ENCODE measurements at places on chromosomes 2 and 18.

DNA sequence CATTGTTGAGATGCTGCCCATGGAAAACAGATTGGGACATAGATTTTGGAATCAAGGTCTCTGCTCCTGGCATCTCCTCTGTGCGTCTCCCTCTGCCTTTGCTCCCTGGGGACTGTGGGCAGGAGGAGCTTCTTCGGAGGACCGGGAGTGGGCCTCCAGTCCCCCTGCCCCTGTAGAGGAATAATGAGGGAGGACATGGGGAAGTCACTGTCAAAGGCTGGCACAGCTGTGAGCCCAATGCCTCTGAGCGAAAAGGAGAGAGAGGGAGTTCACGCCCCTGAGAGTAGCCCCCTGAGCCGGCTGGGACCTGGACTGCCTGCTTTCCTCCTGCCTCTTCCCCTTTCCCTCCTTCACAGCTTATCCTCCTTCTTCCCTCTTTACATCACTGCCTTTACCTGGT lies 195.0 kb downstream of the LOXHD1 start:
- DNase-seq, result no peak

DNA sequence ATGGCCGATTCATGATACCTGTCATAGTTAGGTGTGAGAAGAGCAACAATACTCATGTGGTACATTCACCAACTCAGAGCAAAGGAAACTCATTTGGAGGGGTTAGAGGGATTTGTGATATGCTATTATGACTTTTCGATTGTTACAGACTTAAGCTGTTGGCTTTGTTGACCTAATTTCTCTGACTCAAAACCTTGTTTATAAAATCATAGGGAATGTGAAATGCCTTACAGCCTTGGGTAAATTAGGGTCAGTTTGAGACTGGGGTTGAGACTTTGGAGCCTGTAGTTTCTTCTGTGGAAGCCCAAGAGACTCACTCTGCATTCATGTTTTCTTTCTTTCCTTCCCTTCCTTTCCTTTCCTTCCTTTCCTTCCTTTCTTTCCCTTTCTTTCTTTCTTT lies 261.9 kb downstream of the LRRTM1 start:
- no peak for DNase-seq

- DNase-seq, result no peak
Measured at GRCh38 chr2:219183151-219183772, 5.2 kb downstream of the RETREG2 start.

GRCh38 chr2:124609667-124610066 lies 584.6 kb downstream of the CNTNAP5 start:
- DNase-seq, result no peak

DNA sequence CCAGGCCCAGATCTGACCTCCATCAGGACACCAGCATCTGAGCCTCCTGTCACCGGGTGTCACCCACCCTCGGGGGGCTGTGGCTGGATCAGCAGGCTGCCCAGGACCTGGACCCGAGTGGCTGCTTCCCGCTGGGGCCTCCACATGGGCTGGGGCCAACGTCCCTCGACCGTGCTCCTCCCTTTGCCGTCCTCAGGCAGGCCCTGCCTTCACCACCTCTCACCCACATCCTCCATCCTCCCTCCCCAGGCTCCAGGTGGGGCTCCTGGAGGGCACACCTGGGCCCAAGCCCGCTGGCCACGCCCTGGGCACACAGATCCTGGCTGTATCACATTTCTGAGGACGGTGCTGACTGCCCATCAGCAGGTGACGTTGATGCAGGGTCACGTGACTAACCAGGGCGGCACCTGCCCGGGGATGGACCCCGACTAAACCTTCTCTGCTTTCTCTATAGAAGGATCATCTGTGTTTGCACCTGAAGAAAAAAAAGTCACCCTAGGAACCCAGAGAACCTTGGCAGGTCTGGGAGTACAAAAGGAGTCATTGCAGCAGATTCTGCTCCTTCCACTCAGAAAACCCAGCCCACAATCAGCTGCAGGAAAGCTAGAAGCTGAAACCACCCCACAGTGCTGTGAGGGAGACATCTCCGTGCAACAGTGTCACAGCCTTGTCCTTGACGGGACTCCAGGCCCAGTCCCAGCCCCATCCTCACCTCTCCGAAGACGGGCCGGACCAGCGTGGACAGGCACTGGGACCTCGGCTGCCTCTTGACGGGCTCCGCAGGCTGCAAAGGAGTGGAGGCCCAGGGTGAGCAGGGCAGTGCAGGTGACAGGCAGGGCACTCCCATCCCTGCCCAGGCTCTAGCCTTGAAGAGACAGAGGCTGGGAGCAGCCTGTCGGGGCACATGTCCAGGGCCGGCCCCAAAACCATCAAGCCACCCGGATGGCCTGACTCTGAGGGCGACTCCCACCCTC lies 11.2 kb downstream of the STK25 start:
- no peak for DNase-seq

GRCh38 chr2:28507796-28508764 lies 12.2 kb downstream of the PLB1 start:
- DNase-seq, result no peak

DNA sequence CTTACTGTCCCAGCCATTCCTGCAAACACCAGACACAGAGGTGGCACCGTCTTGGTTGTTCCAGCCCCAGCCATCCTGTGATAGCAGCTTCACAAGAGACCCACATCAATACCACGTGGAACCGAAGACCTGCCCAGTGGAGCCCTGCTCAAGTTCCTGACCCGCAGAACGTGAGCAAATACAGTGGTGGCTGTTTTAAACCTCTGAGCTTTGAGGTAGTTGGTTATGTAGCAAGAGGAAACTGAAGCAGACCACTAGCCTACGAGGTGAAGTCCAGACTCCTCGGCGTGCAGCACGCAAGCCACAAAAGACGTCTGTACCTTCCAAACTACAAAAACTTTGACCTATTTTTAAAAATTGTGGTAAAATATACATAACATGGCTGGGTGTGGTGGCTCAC lies 96.1 kb upstream of the ODC1 start:
- DNase-seq, result no peak

GRCh38 chr2:112959109-112959812 lies 18.5 kb upstream of the IL36G start:
- no peak for DNase-seq

- DNase-seq, result no peak
Measured at GRCh38 chr2:187638840-187639239, 84.6 kb upstream of the TFPI start.

DNA sequence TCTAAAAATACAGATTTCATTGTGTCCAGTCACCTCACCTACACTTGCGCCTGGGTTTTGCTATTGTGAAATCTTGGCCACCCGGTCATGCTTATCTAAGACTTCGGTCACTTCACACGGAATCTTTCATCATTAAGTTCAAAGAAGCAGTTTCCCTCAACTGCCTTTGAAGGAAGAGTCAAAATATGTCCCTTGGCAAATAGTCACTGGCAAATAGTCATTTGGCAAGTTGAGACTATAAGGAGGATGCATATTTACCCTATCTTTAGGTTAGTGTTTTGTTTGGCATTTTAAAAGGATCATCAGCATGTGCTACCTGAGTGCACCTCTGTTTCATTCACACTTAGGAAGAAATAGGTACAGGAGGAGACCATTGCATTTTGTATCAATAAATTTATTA lies 95.9 kb downstream of the FEZ2 start:
- no peak for DNase-seq

DNA sequence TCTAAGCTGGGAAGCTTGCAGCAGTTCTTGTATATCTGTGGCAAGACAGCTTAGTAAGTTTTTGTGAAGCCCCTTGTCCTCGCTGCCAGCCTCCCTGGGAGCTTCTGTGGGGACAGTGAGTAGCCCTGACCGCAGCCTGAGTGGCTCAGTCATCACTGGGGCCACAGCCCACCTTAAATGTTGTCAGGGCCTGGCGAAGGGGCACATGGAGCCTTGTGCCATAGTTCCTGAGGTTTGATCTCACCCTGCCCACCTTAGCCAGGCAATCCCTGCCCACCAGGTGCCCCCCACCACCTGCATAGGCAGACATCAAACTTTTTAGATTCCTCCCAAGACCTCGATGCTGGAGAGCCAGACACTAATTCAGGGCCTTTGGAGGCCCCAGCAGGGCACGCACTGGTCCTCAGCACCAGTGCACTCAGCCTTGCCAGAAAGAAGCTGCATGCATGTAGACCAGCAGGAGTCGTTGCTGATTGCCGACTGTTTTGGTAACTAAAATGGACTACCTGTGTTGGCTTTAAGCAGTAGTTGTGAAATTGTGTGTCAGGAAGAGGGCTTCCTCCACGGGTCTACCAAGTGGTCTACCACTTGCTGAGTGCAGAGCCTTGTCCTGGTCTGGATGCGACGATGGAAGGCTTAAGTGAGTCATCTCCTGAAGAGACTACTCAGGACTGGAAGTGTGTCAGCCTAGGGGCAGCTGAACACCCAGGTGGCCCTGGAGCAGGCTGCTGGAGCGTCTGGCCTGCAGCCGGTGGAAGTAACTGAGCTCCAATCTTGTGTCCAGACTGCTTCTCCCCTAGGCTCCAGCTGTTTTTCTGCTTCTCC lies 233.1 kb downstream of the SEPTIN10 start:
- no peak for DNase-seq

- no peak for DNase-seq
Measured at GRCh38 chr2:43238176-43238575, 11.8 kb upstream of the ZFP36L2 start.

GRCh38 chr2:137208431-137208891 lies 443.1 kb downstream of the THSD7B start:
- no peak for DNase-seq

DNA sequence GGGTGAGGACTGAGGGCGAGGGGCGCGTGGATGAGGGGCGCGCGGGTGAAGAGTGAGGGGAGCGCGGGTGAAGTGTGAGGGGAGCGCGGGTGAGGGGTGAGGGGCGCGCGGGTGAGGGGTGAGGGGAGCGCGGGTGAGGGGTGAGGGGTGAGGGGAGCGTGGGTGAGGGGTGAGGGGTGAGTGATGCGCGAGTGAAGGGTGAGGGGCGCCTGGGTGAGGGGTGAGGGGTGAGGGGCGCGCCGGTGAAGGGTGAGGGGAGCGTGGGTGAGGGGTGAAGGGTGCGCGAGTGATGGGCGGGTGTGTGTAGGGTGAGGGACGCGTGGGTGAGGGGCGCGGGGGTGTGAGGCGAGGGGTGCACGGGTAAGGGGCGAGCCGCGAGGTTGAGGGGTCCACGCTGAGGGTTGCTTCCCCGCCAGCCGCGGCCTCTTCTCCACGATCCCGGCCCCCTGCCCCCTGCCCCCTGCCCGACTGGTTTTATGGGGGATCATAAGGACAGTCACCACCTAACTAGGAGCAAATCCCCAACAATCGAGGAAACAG lies 1.1 kb upstream of the SLC66A2 start:
- DNase-seq, result no peak

GRCh38 chr18:24786027-24786426 lies 325.6 kb downstream of the HRH4 start:
- no peak for DNase-seq

DNA sequence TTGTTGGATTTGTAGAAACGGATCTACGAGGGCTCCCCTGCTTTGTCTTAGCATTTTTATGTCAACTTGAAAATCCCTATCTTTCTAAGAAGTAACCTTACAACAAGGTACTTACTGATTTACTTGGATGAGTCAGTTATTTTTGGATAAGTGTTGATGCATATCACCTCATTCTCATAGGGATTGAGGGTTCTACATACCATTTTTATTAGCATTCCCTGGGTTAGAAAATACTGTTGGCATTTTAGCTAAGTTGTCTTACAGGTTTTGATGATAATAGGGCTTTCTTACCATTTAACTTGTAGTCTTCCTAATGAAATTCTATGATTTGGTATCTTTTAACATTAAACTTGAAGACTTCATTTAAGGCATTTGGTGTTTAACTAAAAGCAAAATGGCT lies 125.2 kb downstream of the UBE2E3 start:
- no peak for DNase-seq

- DNase-seq, result no peak
Measured at GRCh38 chr2:181070836-181071200, 90.4 kb downstream of the UBE2E3 start.

DNA sequence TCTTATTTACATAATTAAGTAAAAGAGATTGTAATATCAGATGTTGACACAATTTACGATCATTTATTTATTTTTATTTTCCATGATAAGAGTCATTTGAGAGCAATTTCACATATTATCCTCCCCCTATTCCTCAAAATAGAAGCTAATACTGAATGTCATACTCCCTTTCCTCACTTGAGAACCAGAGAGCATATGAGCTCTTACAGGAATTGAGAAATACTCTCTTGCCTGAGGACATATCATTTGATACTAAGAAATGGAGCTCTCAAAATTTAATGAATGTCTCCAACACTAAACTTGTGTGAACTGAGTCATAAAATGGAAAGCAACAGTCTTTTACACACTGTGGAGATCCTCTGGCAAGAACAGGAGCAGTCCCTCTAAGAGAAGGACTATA lies 68.5 kb upstream of the CHST9 start:
- DNase-seq, result no peak

DNA sequence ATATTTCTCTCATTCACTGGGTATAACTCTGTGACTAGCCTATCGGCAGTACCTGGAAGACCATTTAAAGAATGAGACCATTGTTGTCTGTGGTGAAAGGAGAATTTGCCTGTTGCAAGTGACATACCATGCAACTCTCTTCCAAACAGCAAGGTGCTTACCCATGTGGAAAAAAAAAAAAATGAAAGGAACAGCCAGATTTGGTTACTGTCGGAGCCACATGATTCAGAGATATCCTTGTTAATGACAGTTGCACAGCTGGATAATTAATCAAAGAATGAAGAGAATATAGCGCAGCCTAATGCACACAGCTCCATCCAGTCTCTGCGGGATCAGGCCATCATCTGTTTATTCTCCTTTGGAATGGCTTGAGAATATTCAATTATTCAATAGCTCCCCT lies 141.8 kb downstream of the HRH4 start:
- DNase-seq, result no peak

GRCh38 chr2:153373510-153374279 lies 104.9 kb downstream of the RPRM start:
- DNase-seq, result no peak

DNA sequence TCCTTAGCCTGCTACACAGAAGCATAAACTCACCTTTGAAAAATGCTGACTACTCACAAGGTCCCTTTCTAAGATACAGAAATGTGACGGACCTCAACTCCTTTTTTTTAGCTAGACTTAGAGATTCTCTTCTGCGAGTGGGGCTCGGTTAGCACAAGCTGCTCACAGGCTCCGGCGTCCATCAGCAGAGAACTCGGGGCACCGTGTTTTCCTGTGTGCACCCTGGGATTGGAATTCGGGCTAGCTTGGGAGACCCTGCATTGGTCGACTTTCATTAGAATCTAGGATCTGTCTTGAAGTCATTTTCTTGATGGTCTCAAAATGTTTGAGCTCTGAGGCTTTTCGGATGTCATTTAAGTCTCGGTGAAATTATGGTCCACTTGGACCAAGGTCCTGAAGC lies 191.2 kb downstream of the GBX2 start:
- no peak for DNase-seq

GRCh38 chr18:9867071-9867594 lies 18.6 kb upstream of the TXNDC2 start:
- DNase-seq, result no peak

GRCh38 chr2:2331881-2332280 lies 806 bp upstream of the MYT1L start:
- DNase-seq, result no peak

GRCh38 chr2:207162316-207162715 lies 3.4 kb downstream of the KLF7 start:
- no peak for DNase-seq

- DNase-seq, result no peak
Measured at GRCh38 chr2:145715601-145716000, 1195.7 kb upstream of the ZEB2 start.

Data from stimulated activated CD4-positive, alpha-beta T cell treated with anti-CD3 and anti-CD28 coated beads, Interleukin-12 subunit alpha, Interleukin-12 subunit beta, amount 100 ng/mL, for 24 hours (primary cell).